H7 (cell line): ENCODE measurements at places on chromosomes 2 and 18. TPM values are rescaled to one million over a fixed set of nuclear protein-coding genes. Genes with fewer than 3 reads are reported as not detected.

DNA sequence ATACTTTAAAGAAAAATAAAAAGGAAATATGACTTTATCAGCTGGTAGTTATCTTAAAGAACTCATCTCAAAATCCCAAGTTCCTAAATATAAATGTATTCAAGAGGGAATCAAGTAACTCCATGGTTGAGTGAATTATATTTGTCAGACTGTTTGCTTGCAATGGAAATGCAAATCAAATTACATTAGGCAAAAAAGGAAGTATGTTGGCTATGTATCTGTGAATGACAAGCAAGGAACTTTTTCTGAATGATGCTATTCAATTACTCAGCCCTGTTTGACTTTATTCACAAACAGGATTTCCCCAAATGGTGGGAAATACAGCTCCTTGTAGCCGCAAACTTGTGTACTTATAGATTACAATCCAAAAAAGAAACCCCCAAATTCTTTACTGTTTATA is 309.1 kb downstream of the ARL6IP6 start:
- DNase-seq: no peak

The SERPINB13 gene
- not detected in 2 replicates for total RNA-seq

DNA sequence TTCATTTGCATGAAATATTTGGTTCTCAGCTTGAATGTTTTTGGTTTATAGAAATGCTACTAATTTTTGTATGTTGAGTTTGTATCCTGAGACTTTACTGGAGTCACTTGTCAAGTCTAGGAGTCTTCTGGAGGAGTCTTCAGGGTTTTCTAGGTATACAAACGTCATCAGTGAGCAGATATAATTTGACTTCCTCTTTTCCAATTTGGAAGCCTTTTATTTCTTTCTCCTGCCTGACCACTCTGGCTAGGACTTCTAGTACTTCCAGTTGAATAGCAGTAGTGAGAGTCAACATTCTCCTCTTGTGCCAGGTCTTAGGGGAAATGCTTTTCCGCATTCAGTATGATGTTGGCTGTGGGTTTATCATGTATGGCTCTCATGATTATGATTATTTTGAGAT is 55.4 kb upstream of the THUMPD2 start:
- DNase-seq: no peak

The PPP1R1C gene
- total RNA-seq: 0.89 and 1.3 TPM in 2 replicates

GRCh38 chr2:48865704-48866103 is 110.2 kb upstream of the LHCGR start:
- DNase-seq: no peak

The IL1RN gene
- total RNA-seq: not detected in 2 replicates

The GAL3ST2 gene
- 0.14 TPM in 1 of 2 replicates, not detected in the other for total RNA-seq
